GM13977 (cell line): ENCODE measurements at places on chromosomes 7 and 10.

DNA sequence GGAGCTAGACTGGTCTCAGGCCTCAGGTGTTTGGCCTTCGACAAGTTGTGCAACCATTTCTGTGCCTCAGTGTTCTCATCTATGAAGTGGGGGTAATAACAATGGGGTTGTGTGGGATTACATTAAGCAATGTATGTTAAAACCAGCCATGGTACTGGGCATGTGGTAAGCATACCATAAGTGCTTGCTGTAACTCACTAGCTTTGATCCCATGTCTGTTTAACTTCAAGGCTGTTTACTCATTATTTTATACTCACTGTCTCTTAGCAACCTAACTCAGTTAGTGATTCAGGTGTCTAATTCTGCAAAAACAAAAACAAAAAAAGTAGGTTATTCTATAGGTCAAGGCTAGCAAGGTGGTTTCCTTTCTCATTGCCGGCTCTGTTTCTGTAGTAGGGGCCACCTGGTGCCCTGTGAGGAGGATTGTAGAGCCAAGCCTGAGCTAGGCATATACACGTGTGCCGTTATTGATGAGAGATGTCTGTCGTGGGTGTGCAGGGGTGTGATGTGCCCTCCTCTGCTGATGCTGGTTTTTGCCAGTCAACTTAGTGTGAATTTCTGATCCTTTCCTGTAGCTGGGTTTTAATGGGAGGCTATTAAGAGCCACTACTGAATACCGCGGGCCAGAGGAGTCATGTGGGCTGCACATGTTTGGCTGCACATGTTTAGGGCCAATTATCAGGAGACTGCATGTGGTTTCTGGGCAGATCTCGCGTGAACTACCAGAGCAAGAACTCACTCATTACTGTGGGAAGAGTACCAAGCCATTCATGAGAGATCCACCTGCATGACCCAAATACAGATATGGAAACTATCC, 56.2 kb downstream of the EEPD1 start:
- DNase-seq = no peak

DNA sequence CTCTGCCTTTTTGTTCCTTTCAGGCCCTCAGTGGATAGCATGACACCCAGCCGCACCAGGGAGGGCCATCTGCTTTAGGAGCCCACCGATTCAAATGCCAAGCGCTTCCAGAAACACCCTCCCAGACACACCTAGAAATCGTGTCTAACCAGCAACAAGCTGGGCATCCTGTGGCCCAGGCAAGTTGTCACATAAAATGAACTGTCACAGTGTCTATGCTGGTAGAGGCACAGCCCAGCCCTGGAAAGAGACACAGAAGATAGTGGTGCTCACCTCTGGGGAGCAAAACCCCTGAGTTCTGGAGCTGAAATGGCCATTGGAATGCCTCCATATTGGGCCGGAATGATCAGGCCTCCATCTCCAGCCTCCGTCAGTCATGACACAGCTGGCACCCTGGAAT, 38.9 kb downstream of the ECHDC3 start:
- DNase-seq = no peak

- DNase-seq = no peak
Observed at GRCh38 chr10:114876169-114876568, 54.6 kb downstream of the FHIP2A start.

DNA sequence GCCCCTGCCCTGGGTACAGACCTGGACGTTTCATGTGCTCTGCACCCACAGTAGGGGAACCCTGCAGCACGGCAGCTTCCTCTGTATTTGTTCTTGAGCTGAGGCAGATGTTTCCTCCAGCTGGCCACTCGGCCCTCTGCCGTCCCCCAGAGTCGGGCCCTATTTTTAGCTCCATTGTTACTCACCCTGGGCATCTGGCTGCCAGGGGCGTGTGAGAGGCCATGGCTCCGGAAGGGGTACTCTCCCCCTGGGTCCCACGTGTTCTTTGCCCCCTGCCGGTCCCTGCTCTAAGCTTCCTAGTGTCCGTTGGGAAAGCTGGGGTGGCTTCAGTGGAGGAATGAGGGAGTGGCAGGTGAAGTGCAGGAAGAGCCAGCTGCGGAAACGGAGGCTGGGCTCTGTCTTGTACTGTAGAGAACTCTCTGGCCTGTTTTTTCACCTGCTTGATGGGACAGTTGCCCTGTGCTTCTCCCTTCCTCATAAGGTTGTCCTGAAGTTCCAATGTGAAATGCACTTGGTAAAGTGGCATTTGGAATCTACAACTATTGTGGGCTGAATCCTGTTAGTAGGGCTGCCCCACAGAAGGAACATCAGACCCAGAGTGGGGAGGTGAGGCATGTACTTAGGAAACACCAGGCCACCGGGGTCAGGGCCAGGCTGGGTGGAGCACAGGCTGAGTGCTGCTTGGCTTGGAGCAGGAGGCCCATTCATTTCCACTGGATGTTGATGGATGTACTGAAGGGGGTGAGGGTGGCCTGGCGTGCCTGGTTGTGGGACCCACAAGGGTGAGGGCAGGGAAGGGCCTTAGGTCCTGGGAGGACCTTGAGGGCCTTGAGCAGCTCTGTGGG, 30.6 kb downstream of the PALD1 start:
- no peak for DNase-seq

GRCh38 chr10:33772370-33773252, 438.1 kb upstream of the NRP1 start:
- DNase-seq = no peak

DNA sequence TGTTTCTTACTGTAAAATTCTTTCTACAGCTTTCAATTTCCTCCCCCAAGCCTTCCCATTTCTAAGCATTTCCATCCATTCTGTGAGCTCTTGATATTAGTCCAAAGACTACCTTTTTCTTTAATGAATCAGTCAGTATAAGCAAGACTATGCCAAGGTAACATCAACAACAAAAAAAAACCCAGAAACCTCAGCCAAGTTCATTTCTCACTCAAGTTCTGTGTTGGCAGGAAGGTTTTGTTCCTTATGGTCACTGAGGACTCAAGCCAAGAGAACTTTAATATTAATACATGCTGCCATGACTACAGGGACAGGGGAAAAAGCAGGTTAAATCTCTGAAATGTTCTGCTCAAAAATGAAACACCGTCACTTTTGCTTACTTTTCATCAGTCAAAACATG, 621.2 kb upstream of the NRP1 start:
- DNase-seq = no peak

DNA sequence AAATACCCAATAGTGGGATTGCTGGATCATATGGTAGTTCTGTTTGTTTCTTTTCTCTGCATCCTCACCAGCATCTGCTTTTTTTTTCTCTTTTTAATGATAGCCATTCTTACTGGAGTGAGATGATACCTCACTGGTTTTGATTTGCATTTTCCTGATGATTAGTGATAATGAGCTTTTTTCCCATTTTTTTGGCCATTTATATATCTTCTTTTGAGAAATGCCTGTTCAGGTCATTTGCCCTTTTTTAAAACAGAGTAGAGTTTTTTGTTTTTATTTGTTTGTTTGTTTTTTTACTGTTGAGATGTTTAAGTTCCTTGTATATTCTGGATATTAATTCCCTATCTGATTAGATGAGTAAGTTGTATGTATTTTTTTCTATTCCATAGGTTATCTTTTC, 205.8 kb upstream of the KAT6B start:
- no peak for DNase-seq

DNA sequence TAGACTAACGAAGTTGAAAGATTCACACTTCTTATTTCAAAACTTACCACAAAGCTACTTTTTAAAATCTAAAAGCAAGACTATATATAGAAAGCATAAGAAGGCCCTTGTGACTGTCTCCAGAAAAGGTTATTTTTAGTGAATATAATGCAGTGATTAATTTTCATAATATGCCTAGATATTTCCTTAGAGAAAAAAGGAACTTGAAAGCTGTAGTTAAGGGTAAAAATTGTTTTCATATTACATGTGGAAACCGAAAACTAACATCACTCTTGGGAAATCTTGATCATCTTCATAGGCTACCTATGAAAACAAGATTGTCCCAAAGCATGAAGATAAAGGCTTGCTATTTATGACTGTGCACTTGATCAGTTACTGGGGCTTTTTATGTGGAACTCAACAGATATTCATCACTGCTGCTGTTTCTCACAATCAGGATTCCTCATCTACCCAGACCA, 223.2 kb downstream of the SH2D4B start:
- DNase-seq = peak; percentile 7

DNA sequence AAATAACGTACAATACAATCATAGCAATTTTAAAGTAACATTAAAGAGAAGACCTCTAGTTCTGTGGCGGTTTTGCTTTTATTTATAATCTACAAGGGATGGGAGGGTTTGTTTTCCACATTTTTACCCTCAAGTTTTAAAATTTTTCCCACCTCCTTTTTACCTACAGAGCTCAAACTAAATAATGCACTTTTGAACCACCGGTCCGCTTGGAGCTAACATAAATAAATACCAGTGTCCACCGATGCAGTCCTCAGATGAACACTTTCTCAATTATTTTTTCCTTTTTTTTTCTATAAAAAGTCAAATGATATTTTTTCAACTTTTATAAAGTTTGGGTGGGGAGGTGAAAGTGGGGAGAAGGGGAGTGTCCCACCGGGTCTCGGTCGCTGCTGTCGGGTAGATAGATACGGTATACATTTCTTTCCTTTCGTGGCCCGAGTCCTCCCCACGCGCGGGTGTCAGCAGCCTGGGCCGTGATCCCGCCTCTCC, 3.3 kb downstream of the ZNF503 start:
- DNase-seq = no peak

DNA sequence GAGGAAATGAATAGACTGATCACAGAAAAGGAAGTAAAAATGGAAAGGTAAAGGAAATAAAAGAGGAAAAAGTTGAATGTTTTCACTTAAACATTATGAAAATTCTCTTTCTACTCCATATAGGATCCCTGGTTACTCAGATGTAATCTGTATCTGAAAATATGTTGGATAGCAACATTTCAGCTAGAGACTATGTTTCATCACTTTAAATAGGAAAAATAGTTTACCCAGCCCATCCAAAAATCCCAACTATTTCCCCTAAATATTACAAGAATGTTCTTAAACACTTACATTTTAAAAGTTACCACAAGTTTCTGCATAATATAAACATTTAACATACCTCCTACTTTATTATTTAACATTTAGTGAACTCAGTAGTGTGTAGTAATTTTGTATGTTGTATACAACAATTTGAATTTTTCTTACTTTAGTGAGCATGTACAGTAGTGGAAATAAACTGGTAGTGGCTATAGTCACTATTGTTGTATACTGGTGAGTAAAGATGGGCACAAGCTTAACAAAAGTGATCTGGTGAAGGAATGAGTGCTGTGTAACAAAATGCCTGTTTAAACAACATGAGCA, 27.1 kb downstream of the SLF2 start:
- DNase-seq = no peak

GRCh38 chr7:150376560-150376959, 2.6 kb upstream of the ZNF775 start:
- DNase-seq = no peak

GRCh38 chr7:99126921-99127553, 16.9 kb downstream of the SMURF1 start:
- DNase-seq = no peak

DNA sequence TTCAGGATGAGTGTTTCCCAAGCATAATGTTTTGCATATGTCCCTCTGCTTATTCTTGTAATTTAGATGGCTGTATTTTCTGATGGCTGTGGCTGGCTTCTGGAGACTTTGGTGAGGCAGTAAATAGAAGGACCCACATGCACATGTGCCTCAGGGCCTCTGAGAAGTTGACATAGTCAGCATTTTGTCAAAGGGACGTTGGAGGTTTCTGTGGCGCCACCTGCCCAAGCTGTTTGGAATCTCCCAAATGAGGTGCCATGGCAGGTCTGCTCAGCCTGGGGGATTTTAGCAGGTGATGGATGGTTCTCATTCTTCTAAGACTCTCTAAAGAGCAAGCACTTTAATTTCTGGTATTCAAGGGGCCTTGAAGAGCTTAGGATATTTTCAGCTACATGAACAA, 29.8 kb downstream of the C10orf120 start:
- no peak for DNase-seq

GRCh38 chr7:121158665-121159064, 170.1 kb upstream of the WNT16 start:
- DNase-seq = no peak

DNA sequence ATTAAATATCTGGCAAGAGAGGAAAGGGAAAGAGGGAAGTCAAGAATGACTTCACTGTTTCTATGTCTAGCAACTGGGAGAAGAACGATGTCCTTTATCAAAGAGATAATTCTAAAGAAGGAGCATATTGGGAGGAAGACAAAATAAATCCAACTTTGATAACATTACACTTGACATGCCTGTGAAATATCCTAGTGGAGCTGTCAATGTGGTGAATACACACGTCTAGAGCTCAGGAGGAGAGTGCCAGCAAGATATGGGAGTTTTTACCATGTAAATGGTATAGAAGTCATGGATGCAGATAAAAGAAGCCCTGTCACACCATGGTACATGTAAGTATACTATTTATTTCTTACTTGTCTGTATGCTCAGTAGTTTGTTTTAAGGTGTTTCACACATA, 356.7 kb downstream of the HPSE2 start:
- no peak for DNase-seq

GRCh38 chr10:71496927-71497762, 100.4 kb downstream of the CDH23 start:
- no peak for DNase-seq

DNA sequence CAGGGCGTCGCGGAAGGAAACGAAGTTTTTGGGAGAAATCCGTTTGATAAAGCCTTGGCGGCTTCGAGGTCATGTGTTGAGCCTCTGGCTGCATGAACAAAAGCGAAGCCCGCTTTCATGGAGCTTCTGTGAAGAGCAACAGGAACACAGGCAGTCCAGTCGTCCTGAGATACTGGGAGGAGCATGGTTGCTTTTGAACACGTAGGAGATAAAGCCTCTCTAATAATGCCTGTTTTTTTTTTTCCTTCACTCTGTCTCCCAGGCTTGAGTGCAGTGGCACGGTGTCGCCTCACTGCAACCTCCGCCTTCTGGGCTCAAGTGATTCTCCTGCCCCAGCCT, 473 bp upstream of the ZNF32 start:
- DNase-seq = peak; percentile 50

DNA sequence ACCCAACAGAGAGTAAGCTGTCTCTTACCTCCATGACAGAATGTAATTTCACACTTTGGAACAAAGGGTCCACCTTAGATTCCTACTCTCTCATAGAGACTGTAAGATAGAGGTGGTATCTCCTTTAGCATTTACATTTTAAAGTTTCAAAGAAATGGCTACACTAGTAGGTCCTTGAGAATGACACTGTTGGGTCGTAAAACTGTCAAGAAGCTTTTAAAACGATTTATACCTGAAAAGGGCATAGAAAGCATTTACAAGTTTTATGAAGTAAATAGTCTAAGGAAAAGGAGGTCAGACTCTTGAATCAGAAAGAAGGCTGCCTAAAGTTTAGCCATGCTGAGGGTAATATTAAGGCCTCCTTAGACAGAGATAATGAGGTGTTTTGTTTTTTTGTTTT, 1212.4 kb upstream of the PHF14 start:
- no peak for DNase-seq

- DNase-seq = no peak
Observed at GRCh38 chr7:75969182-75969581, 25.2 kb downstream of the TMEM120A start.

GRCh38 chr7:106094780-106095179, 17.3 kb downstream of the SYPL1 start:
- DNase-seq = no peak
